Stimulated activated CD8-positive, alpha-beta memory T cell treated with anti-CD3 and anti-CD28 coated beads, Interleukin-7, amount 100 ng/mL, for 1 hour (primary cell): ENCODE measurements at places on chromosomes 16 and 17.

- no peak for DNase-seq
These were observed 89.0 kb downstream of the C17orf67 start for GRCh38 chr17:56744721-56745120.

- no peak for DNase-seq
These were observed 542.2 kb downstream of the CDH11 start for GRCh38 chr16:64579712-64580111.

GRCh38 chr16:67154578-67155294 lies 3.9 kb upstream of the B3GNT9 start:
- DNase-seq: no peak

GRCh38 chr16:19127674-19128131 lies 13.9 kb downstream of the ITPRIPL2 start:
- no peak for DNase-seq

GRCh38 chr17:72358465-72358864 lies 237.6 kb downstream of the SOX9 start:
- no peak for DNase-seq

GRCh38 chr17:36675250-36675649 lies 73.9 kb downstream of the MRM1 start:
- DNase-seq: no peak

DNA sequence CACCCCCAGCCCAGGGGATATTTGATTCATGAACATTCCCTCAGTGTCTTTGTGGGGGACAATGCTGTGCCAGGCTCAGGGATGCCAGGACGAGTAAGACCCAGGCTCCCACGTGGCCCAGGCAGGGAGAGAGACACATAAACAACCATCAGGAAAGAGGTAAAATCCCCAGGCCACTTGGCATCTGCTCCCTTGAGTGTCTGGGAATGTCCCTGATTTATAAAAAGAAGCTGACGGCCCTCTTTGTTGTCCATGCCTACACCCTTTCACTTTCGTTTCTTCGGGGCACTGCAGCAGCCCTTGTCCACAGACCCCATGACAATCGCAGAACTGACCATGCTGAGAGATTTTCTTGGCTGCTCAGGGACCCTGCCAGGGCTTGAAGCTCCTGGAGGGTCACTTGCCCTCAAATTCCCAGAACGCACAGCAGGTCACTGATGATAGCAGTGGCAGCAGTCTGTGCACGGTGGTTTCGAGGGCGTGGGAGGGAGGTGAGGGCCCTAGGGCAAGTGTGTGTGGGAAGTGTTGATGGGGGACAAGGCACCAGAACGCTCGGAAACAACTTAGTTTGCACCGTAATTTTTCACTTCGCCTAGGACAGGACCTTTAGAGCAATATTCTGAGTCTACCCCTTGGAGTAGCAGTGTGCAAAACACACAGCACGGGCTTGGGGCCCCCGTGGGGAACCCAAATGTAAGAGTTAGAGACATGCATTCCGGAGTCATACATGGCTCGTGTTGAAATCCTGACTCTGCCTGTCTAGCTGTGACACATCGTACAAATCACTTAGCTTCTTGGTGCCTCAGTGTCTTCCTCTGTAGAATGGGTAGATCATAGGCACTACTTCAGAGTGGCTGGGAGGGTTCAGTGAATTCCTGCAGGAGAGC lies 4.7 kb downstream of the NOD2 start:
- DNase-seq: no peak

DNA sequence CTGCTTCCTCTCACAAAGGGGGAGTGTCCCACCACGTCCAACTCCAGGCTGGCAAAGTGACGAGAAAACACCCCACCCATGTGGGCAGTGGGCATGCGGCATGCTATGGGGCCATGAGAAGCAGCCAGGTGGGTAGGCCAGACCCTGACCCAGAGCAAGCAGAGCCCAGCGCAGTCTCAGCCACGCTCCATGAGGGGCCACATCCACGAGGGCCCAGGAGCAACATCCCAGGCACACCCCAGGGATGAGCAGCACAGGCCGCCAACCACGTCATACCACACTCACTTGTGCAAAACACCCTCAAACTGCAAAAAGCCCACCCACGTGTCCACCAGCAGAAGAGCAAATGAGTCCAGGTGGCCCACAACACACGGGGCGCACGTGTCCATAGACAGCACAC lies 117.0 kb downstream of the ZNF778 start:
- DNase-seq: no peak

GRCh38 chr16:56932721-56933619 lies 1.0 kb downstream of the HERPUD1 start:
- peak; percentile 11 for DNase-seq

DNA sequence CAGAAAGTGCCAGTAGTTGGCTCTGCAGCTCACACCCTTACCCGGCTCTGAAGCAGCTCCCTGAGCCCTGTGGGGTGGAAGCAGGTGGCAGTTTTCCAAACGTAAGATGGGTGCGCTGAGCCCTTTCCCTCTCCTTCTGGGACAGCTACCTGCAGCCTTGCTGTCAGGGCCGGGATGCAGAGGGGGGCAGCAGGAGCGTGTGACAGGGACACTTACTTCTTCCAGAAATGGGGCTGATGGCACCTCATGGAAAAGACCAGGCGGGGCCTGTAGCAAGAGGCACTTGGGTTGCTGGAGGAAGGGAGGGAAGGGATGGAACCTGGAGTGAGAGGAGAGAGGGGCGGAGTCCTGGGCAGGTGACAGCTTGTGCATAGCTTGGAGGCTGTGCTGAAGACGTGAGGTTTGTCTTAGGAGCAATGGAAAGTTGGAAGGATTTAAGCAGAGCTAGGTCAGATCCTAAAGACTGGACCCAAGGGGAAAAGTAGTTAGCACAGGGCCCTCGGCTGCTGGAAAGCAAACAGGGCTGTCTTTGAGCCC lies 216.8 kb upstream of the RPL38 start:
- DNase-seq: no peak

GRCh38 chr16:72877374-72878028 lies 170.4 kb downstream of the ZFHX3 start:
- DNase-seq: no peak

- DNase-seq: no peak
These were observed 10.1 kb downstream of the GSG1L start for GRCh38 chr16:28053461-28053860.

DNA sequence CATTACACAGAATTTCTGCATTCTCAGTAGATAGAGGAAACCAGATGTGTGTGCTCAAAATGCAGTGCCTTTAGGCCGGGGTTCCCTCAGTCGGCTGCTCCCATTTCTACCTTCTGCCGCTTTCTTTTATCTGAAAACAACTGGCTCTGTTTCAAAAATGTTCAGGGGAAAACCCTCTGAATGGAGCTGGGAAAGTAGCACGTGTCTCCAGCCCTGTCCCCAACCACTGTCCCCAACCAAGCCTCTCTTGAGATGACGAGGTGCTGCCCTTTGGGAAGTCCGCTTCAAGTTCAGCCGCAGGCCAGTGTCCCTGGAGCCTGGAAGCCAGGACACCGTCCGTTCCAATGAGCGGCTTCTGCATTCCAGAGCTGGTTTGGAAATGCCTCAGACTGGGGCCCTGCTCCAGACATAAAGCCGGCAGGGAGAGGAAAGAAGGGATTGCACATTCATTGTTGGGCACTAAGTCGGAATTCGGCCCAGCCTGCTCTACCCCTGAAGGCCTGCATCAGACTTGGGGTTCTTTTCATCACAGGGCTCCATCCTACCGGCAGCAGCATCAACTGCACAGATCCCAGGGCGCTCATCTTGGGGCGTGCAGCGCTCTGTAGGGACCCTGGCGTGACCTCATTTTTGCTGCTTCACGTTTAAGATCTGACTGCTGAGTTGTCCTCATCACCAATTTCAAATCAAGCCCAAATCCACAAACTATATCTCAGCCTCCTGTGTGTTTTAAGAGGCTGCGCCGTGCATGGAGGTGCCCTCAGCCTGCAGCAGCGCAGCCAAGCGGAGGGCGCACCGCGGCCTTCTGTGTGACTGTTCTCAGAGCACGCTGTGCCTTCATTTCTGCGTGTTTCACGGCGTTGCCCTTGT lies 111.3 kb downstream of the BANP start:
- DNase-seq: no peak

DNA sequence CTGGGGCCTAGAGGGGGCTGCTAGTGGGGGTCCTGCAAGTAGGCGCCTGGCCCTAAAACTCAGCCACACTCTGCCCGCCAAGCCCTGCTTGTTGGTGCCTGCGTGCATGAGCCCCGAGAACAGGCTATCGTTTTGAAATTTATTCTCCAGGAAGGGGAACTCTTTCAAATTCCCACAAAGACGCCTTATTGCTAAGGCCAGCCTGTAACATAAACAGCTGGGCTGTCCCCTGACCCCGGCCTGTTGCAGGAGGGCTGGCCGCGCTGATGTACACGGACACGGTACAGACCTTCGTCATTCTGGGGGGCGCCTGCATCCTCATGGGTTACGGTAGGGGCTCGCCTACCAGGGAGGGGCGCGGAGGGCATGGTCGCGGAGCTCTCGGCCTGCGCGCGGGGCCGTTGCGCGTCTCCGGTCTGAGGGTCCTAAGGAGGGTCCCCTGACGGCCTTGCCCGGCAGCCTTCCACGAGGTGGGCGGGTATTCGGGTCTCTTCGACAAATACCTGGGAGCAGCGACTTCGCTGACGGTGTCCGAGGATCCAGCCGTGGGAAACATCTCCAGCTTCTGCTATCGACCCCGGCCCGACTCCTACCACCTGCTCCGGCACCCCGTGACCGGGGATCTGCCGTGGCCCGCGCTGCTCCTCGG lies 4.3 kb downstream of the SLC5A2 start:
- no peak for DNase-seq

DNA sequence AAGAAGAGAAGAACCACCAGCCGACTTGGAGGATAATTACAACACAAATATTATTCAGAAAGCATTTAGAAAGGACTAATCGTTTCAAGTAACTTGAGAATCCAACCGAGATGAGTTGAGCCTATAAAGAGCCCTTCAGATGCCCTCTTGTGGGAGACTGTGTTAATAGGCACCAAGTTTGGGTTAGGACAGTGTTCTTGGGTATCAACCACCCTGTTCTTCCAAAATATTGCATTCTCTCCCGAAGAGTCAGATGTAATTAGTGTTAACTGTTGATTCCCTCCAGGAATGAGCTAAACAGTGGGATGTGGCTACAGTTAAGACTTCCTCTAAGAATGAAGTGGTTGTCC lies 87.8 kb upstream of the NOL11 start:
- DNase-seq: no peak

DNA sequence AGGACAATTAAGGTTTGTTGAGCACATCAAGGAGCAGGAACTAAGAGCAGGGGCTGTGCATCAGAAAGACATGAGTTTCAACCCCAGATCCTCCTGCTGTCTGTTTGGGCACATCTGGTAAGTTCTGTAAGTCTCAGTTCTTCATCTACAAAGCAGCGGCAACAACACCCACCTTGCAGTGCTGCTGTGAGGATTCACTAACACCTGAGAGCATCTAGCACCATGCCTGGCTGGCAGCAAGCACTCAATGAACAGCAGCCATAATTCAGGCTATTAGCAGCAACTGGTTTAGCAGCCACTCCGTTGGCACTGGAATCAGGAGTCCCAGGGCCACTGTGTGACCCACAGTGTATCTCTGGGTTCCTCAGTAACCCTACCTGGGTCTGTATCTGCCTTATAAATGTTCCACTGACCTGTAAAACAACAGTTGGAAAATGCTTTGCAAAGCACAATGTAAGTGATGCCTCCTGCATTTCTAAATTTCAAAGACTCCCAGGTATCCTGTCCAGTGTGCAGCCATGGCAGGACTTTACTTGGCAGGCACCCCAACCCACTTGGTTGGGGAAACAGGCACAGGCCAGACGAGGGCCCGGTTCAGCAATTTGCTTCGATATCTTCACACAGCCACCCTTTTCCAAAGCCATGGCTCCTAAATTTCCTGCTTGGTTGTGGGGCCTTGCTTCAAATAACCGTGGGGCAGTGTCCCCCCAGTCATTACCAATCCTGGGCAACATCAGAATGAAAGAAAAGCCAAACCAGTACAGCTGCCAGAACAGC lies 4.2 kb downstream of the ST3GAL2 start:
- no peak for DNase-seq

DNA sequence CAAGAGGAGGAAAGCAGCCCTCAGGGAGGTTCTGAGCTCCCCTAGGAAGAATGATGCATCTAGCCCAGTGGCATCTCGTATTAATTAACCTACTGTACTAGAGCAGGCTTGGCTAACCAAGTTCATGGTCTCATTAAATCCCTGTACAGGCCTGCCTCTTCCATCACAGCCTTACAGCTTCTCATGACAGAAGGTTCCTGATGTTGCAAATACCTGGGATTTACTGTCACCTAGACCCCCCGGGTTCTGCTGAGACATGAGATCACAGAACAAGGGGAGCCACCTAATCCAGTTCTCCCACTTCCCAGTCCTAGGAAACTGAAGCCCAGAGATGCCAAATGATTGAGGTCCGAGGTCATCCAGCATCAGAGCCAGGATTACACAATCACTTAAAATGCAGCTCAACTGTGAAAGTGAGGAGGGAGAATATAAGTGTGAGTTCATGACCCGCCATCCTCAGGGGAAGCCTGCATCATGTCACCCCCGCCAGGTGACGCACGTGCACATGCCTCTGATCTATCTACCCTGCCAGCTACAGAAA lies 23.9 kb downstream of the ACLY start:
- DNase-seq: no peak

DNA sequence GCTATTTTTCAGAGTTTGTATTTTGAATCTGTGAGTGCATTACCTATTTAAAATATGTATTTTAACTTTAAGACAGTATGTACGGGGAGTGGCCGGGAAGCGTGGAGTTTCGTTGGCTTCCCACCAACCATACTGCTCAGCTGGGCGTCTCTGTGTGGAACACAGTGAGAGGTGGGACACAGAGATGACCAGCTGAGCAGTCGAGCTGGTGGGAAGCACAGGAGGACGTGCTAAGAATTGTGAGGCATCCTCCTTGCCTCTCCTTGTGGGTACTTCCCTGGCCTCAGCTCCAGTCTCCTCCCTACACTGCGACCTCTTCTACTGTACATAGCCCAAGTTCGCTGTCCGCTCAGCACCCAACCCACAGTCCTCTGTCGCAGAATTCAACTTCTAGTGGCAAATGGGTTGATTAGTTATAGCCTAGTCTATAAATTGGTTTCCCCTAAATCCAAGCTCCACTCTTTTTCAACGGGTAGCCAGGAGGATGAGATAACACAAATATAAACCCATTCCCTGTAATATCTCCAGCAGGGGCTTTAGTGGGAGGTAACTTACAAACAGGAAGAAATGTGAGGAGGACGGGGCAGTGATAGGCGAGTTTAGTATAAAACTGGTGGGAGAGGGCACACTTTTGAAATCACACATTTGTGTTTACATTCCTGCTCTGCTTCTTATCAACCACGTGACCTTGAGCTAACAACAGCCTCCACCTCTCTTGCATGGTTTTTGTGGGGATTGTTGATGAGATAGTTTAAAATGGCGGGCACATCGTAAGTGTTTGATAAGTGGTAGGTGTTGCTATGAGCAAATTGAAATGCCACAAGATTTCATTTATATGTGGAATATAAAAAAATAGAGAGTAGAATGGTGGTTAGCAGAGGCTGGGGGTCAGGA lies 211.9 kb upstream of the HS3ST3A1 start:
- no peak for DNase-seq

- DNase-seq: no peak
These were observed 1327.5 kb upstream of the CDH8 start for GRCh38 chr16:63363738-63364137.
